ENCODE measurements at places on chromosomes 4 and X.

DNA sequence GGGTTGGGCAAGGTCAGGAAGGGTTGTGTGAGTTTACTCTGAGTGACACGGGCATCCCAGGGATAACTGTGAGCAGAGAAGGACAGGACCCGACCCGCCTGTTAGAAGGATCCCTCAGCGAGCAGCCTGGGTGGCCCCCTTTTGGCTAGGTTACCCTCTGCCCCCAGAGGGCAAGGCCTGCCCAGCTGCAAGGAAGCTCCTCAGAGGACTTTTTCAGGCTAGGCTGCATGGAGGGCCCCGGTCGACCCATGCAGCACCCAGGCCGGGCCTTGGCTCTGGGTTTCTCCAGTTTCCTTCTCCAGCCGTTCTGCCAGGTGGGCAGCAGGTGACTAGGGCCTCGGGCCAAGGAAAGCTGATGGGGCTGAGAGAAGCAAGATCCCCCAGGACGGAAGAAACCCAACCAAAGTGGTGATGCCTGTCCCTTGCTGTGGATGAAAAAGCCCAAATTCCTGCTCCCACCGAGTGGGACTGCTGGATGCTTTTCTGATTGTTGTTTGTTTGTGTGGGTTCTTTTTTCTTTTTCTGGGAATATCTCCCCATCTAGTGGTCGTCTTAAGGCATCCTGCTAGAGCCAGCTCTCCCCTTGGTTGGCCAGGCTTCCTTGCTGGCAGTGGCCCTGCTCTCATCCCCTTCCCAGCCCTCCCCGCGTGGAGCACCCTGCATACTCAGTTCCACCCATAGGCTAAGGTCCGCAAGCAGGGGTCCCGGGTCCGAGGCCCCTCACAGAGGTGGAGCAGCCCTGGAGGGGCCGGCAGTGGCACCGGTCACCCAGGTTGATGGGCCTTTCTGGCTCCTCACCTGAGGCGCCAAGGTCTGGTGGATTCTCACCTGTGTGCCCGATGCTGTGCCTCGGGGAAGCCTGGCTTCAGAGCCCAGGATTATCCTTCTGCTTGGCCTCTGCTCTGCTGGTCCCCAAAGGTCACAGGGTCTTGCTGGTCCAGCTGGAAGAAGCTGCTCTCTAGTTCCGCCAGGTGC, 1.8 kb downstream of the ZFP92 start:
- no peak for DNase-seq

- DNase-seq, result no peak
These were observed 19.3 kb downstream of the TMEM154 start for GRCh38 chr4:152660526-152660925.

DNA sequence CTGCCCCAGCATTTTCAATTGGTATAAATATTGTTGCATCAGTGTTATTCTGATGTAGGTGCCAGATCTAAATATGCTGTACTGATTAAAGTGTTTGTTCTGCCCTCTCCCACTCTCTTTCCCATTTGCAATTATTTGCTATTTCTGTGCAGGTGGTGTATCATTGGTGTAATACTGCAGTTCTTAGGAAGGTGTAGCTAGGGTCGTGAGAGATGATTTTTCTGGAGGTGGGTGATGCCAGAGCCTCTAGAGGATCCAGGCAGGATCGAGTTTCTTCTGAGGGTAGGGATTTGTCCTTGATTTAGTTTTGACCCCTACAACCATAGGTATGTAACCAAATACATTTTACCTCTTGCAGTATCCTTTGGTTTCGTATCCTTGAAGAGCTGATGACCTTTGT, 1.9 kb downstream of the SMAD1 start:
- DNase-seq, result no peak

GRCh38 chr4:17427991-17428390, 83.9 kb downstream of the QDPR start:
- no peak for DNase-seq

DNA sequence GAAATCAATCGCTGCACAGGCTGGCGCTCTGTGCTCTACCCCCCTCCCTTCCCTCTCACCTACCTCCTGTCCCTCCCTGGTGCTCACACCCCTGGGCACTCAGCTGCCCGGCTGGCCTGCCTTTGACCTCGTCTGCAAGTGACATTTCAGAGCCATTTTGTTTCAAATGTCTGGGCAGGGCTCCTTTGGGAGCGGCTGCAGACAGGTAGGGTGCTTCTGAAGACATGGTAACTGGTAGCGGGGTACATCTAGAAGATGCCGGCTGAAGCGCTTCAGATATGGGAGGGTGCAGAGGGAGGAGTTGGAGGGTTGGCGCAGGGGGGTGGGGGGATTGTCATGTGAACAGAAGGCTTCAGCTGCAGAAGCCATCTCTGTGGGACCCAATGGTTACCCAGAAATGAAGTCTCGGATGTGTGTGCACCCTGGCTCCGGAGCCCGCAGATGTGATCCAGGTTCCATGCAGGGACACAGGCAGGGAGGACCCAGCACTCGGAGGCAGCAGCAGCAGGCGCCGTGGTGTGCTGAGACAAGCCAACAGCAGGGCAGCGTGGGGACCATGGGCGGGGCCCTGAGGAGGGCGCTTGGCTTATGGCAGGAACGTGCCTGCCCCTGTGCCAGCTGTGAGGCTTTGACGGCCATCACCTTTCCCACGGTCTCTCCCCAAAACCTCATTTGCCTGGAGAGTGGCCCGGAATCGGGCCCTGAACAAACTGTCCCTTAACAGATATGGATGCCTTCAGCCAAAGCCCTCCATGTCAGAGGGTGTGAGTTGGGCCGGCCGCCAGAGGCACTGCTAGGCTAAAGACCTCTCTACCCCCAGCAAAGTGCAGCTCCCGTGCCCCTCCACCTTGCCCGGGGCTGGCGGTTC, 7.6 kb upstream of the DUSP9 start:
- no peak for DNase-seq

Measured in activated CD8-positive, alpha-beta memory T cell treated with anti-CD3 and anti-CD28 coated beads for 1 hour (primary cell).